Adipose tissue (tissue), 3 donors: ENCODE measurements at places on chromosomes 7 and 10. TPM values are rescaled to one million over a fixed set of nuclear protein-coding genes. Genes with fewer than 3 reads are reported as not detected.

The PRSS37 gene
- not detected for polyA plus RNA-seq

The OPALIN gene
- polyA plus RNA-seq: not detected

The ASZ1 gene
- polyA plus RNA-seq: not detected

The ACTL6B gene
- polyA plus RNA-seq: 0.53 TPM
